ENCODE measurements at places on chromosomes 12 and 14.

- DNase-seq: no peak
Observed at GRCh38 chr12:96338852-96339471, 61.3 kb downstream of the CDK17 start.

GRCh38 chr14:103031956-103032355 is 25.4 kb downstream of the CDC42BPB start:
- no peak for DNase-seq

DNA sequence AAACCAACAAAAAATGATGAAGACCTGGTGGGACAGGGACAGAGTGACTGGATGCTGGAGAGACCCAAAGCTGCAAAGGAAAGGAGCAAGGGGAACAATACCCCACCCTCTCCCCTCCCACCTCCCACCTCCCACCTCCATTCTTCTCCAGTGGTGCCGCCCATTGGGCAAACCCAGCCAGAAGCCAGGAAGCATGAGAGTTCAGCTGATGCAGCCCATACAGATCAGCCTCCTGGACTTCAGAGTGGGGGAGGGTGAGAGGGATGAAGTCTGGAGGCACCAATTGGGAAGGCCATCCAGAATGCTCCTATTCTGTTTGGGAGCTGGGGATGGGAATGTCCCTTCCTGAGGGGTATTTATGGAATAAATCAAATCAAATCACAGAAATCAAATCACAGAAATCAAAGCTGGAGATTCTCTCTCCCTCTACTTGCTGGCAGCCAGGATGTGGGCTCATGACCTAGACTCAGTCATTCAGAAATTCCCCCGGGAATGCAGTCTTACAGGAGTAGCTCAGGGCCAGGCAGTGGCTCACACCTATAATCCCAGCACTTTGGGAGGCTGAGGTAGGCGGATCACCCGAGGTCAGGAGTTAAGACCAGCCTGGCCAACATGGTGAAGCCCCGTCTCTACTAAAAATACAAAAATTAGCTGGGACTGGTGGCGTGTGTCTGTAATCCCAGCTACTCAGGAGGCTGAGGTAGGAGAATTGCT is 31.1 kb downstream of the IRF2BPL start:
- no peak for DNase-seq

DNA sequence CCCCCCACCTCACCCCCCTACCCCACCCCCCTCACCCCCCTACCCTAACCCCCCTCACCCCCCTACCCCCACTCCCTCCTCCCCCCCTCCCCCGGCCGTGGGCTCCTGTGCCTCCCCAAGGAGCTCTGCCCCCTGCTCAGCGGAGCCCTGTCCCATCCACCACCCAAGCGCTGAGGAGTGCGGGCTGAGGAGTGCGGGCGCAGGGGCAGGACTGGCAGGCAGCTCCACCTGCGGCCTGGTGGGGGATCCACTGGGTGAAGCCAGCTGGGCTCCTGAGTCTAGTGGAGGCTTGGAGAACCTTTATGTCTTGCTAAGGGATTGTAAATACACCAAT is 2.3 kb upstream of the JPH4 start:
- DNase-seq: no peak

DNA sequence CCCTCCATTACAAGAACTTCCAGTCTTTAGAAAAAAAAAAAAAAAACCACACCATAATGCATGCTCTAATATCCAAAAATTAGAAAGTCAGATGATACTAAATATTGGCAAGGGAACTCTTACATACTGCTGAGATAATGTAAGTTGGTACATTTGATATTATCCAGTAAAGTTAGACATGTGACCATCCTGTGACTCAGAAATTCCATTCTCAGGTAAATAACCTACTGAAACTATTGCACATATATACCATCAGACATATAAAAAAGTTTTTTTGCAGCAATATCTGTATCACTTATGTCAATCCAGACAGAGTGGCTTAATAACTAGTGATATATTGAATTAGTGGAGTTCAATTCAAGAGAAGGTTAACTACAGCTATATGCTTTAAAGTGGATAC is 63.5 kb downstream of the KITLG start:
- DNase-seq: no peak

GRCh38 chr14:90743826-90744225 is 72.4 kb downstream of the TTC7B start:
- no peak for DNase-seq

DNA sequence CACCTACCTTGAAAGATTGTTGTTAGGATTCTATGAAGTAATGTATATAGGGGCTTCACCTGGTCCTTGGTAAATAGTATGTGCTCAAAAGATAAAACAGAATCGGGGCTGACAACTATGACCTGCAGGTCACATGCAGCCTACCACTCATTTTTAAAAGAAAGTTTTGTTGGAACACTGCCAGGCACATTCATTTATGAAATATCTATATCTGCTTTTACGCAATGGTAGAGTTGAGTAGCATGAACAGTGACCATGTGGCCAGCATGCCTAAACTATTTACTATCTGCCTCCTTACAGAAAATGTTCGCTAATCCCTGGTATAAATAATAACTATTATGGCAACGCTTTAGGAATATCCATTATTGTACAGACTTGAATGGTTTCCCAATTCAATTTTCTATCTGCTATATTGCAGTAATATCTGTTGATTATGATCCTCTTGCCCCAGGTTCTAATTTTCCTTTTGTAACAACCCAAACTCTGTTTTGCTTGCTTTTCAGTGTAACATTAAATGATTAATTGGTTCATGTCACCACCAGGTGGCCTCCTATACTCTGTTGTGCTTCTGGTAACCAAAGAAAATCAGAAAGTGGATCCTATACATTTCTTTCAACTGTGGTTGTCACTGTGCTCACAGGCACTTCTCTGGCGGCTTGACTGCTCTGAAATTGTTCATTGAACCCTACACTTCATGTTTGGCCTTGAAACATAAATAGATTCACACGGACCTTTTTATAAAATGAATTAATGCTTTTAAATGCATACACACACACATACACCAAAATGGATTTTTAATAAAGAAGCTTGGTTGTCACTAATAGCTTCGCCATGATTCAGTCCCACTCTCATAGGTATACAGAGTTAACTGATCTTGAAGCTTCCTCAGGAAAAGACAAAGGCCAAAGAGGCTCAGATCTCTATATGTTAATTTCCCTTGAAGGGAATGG is 227.7 kb upstream of the NPAS3 start:
- peak; percentile 23 for DNase-seq

DNA sequence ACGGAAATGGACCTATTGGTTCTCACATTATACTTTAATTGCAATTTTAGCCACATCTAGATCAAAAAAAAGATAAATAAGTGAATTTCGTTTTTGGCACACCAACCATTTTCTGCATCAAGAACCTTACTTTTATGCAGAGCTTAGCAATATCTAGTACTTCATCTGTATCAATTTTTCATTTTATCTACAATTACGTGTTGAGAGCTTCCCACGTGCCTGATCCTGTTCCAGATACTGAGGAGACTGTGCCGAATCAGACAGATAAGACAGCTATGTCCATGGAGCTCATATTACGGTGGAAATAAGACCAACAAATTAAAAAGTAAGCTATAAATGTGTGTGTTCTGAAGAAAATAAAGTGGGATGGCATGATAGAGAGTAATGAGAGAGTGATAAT is 101.6 kb downstream of the MGAT4C start:
- DNase-seq: no peak

- DNase-seq: no peak
Observed at GRCh38 chr14:23533652-23534435, 17.7 kb downstream of the ZFHX2 start.

GRCh38 chr12:77120156-77121085 is 55.1 kb upstream of the E2F7 start:
- DNase-seq: no peak

DNA sequence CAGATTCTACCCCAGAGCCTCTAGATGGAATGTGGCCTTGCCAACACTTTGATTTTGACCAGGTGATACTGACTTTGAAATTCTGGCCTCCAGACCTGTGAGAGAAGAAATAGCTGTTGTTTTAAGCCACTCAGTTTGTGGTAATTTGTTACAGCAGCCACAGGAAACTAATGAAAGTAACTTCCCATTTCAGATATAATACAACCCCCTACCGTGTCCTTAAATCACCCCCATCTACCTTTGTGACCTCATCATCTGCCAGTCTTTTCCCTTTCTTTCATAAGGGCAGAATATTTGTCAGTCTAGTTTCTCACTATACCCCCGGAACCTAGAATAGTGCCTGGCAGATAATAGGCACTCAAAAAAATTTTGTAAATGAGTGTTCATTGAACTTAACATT is 39.6 kb downstream of the PPP4R4 start:
- DNase-seq: no peak

- DNase-seq: no peak
Observed at GRCh38 chr12:131944601-131945251, 5.0 kb upstream of the EP400 start.

All from NCI-H524 treated with DMSO at 0.1 percent for 48 hours (cell line).